ENCODE measurements at places on chromosomes 6 and 20.

DNA sequence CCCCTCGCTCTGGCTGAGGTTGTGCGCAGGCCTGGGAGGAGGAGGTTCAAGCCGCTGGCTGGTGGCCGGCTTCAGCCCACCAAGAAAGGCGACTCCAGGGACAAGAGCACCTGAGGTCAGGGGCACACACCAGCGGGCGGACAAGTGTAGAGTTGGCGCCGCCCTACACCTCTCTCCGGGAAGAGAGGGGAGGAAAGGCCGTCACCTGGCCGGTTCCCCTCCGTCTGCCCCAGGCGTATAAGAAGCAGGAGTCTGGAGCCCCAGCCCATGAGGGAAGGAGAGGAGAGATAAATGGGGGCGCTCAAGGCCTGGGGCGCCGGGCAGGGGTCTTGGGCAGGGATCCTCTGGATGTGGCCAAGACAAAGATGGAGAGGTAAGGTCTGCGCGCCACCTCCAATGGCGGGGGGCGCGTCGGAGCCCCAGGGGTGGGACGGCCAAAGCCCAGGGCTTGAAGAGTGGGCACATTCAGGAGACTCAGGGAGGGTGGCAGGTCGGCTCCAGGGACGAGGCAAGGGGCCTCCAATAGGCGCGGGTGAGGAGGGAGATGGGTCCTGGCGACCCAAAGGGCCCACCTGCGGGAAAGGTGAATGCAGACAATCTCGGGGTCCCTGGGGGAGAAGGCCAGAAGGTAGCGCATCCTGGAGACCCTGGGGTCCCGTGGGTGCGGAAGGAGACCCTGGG is 826 bp downstream of the RIMS4 start:
- DNase-seq: no peak

DNA sequence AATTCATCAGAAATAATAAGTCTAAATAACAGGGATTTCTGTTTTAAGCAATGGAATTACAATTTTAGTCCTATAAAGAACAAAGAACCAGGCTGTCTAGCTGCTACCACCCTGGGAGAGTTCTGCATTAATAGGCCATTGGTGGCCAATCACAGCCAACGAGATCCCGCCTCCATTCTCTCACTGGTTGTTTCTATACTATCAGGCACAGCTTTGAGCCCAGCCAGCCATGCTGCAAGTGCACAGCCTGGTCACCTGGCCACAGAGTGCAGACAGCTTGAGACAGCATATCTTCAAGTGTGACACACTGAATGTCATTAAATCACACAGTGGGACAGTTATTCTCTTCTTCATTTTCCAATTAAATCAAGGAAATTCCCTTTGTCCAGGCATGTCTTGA is 16.1 kb upstream of the RAB22A start:
- DNase-seq: no peak

DNA sequence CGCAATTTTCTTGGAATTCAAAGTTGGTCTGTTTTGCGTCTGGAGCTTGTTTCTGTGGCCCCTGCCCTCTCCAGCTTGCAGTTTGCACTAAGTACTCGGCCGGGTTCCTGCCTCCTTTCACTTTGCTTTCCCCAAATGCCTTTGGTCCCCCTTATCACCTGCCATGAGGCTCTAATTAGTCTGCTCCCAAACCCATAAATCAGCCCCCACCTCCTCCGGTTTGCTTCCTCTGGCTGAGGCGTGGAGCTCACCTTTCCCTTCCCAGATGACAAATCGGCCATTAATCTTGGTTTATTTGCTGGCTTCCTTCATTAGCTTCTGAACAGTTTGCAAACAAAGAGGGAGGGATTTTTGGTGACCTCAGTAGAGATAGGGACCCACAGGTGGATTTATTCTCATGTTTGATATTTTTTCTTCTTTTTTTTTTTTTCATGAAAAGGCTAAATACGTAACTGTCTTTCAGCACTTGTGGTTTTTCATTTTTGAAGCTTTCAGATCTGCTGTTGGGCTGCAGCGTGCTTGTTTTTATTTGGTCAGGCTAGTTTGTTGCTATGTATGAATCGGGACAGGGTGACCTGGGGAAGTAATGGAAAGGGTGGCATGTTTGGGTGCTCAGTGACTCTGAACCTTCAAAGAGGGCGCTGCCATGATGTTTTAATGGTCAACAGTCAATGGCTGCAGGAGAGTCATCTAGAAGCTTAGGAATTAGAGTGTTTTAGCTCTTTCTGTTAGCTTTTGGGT is 121.7 kb upstream of the JAG1 start:
- no peak for DNase-seq

DNA sequence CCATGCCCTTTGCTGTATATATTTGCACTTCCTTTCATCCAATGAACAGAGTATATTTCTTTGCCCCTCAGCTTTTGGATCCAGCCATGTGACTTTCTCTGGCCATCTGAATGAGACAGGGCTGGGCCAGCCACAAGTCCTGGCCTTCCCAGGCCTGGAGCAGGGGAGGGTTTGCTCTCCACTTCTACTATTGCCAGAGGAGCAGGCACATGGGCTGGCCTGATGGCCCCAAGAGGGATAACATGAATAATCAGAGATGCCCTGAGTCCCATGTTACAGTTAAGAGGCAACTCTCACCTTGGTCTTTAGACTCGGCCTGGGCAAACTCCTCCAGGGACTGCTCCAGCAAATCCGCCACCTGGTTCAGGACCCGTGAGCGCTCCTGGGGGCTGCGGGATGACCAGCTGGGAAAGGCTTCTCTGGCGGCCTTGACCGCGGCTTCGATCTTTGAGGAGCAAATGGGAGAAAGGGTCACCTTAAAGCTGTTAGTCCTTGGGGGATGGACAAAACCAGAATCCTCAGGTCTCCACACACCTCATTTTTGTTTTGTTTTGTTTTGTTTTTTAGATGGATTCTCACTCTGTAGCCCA is 6.3 kb downstream of the ALDH8A1 start:
- DNase-seq: no peak

DNA sequence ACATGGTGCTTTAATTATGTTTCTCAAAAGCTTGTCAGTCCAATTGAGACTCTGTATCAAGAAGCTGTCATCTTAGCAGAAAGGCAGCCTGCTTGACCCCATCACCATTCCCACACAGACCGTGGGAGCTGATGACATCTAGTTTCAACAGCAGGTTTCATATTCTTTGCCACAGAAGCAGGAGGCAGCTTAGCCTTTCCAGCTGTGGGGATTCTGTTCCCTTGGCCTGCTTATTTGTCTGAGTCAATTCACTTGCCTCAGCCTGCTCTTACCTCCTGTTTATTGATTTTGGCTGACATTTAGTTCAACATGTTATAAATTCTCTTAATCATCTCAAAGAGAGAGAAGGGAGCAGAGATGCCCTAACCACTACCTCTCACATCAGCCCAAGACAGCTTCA is 527.7 kb downstream of the ADGRB3 start:
- no peak for DNase-seq

GRCh38 chr6:53424300-53424699 is 75.5 kb upstream of the ELOVL5 start:
- no peak for DNase-seq

GRCh38 chr6:21135484-21136013 is 458.0 kb upstream of the SOX4 start:
- DNase-seq: no peak

GRCh38 chr20:44650771-44651433 is 597 bp downstream of the ADA start:
- DNase-seq: no peak

DNA sequence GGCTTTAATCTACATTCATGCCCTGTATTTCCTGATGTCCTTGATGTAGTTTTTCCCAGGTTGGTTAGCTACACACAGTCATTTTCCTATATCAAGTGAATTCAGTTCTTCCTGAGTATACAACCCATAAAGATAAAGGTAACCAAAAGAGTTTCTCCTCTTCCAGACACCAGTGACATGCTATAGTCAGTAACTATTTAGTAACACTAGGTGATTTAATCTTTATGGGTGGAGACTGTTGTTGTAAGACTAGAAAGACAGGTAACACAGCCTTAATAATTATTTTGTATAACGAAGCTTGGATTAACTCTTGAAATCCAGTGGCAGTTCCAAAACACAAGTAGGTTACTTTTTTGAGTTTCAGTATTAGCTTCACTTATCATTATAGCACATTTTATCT is 17.6 kb downstream of the MCUR1 start:
- DNase-seq: no peak

DNA sequence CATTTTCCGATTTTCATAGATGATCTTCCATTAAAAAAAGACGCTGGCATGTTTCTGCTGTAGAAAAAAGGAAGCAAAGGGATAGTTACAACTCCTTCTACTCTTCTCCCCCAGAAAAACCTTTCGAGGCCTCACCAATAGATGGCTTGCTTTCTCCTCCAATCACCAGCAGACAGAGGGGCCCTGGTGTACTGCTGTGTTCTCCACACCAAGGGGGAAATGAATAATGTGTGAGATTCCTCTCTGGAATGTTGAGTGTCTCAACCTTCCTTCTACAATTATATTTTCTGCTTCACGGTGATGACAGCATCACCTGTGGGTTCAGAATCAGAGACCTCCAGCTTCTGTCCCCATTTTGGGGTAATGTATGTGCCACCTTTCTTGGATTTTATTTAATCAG is 185.7 kb upstream of the FLRT3 start:
- no peak for DNase-seq

DNA sequence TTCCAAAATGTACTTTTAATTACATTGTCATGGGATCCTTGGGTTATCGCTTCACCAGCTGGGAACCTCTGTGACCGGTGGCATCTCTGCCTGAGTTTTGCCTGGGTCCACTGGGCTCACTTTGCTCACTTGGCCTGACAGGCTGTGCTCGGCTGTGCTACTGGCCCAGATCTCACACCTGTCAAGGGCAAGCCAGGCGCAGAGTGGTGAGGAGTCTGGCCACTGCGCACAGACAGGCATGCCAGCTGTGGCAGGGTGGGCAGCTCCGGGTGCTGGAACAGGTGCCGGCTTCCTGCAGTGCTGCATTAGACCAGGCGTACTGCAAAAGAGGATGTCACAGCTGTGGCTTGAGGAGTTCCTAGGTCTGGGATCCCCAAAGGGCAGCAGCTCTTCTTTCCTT is 489.8 kb downstream of the TENT5A start:
- DNase-seq: no peak

GRCh38 chr6:111524735-111525134 is 41.7 kb upstream of the REV3L start:
- DNase-seq: no peak

GRCh38 chr6:157225575-157225995 is 97.7 kb downstream of the TMEM242 start:
- no peak for DNase-seq

- DNase-seq: no peak
These were observed 424.2 kb upstream of the SLC35B3 start for GRCh38 chr6:8859501-8859900.

- DNase-seq: no peak
These were observed 23.3 kb downstream of the PXT1 start for GRCh38 chr6:36419310-36419709.

DNA sequence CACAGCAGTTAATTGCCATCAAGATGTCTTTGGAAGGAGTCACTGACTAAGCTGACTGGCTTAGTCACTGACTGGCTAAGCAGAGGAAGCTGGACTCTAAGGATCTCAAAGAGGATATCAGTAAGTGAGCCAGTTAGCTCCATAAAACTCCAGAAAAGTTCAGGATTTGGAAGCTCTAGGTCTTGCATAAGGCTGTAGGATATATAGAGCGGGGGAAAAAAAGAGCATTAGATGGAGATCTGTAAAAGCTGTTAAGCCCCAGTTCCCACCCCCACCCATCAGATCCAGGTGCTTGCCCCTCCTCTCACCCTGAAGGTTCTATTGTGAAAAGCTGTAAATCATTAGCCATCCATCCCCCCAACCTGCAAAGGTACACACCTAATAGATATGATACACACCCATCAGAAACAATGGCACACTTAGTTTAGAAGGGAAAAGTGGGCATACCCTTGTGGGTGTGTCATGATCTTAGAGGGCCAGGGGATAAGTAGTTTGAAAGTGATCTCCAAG is 32.2 kb downstream of the CARMIL1 start:
- DNase-seq: peak; percentile 61

- DNase-seq: no peak
These were observed 691.7 kb downstream of the GRIK2 start for GRCh38 chr6:102085257-102085656.

GRCh38 chr6:145882121-145882531 is 67.5 kb upstream of the FBXO30 start:
- no peak for DNase-seq

DNA sequence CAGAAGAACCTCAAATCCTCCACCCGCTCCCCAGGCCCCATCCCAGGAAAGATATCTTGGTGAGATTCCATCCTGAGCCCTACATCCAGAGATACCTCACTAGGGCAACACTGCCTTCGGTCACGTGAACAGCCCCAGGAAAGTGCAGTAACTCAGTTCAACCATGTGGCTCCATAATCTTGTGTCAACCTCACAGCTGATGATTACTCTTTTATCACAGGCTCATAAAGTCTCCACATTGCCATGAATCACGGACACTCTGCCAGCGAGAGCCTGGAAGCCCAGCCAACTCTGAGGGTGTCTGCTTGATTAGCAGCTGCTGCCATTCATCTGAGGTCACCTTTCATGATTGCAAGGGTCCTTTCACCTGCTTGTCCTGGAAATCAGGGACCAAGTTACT is 175.8 kb upstream of the LRFN2 start:
- no peak for DNase-seq

DNA sequence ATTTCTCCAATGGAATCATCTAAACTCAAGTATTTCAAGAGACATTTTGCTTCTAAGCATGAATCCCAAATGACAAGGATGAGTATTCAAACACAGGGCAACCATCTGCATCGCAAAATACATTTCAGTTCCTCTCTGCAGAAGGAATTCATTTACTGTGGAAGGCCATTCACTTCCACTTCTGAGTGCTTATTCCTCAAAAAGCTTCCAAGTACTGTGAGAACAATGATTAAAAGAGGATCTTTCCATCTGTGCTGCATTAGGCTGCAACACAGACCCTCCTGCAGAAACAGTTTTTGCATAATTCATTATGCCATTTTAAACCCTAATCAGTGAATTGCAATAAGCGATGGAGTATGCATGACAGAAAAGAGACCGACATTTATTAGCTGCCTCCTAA is 52.5 kb downstream of the ARHGAP18 start:
- no peak for DNase-seq

GRCh38 chr6:141744194-141744925 is 388.4 kb upstream of the GJE1 start:
- DNase-seq: no peak

Measured in GM03348 (cell line).